ELF-1 (cell line): ENCODE measurements at places on chromosomes 3 and 15.

GRCh38 chr15:40877694-40878093 lies 3.7 kb upstream of the RHOV start:
- no peak for DNase-seq

DNA sequence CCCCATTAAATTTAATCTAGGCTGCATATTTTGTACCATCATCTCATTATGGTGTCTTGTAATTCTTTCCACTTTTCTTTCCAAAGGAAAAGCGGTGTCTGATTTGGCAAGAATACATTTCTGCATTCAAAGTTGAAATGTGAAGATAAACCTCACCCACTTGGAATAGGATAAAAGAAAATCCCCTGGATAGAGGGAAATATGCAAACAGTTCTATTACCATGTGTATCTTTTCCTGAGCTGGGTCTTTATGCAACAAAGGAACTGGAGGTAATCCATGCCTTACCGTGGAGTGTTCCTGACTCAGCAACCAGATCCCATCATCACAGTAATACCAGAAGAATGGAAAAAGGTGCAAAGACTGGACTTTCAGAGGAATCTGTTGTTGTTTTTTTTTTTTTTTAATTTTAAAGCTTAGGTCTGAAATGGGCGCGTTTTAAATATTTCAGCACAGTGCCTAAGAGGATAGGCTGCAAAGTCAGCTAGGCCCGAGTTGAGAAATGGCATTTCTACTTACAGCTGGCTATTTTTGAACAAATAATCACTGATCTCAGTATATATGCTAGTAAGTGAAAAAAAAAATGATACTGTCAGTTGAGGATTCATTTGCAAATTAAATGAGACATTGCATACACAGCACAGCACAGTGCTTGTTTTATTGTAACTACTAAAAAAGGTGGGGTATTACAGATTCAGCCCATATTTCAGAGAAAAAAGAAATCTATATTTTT lies 55.5 kb upstream of the ADAMTS9 start:
- no peak for DNase-seq

DNA sequence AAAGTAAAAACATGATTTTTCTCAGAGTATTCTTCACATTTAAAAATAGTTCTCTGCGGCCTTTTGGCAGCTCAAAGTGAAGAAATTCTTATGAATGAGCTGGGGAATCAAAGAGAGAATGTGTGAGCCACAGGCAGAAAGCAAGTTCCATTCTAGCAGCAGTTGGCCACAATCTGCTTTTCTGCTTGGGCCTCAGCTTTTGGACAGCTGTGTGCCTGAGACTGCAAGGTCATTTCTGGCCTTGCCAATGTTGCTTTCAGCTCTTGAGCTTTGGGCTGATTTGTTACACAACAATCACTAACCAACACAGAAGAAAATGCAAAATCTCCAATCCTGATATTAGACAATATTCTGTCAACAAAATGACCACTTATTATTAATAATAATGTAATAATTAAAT lies 14.4 kb upstream of the TM4SF4 start:
- DNase-seq = no peak

GRCh38 chr3:112744825-112745566 lies 101.7 kb downstream of the CD200R1L start:
- DNase-seq = peak; percentile 21

DNA sequence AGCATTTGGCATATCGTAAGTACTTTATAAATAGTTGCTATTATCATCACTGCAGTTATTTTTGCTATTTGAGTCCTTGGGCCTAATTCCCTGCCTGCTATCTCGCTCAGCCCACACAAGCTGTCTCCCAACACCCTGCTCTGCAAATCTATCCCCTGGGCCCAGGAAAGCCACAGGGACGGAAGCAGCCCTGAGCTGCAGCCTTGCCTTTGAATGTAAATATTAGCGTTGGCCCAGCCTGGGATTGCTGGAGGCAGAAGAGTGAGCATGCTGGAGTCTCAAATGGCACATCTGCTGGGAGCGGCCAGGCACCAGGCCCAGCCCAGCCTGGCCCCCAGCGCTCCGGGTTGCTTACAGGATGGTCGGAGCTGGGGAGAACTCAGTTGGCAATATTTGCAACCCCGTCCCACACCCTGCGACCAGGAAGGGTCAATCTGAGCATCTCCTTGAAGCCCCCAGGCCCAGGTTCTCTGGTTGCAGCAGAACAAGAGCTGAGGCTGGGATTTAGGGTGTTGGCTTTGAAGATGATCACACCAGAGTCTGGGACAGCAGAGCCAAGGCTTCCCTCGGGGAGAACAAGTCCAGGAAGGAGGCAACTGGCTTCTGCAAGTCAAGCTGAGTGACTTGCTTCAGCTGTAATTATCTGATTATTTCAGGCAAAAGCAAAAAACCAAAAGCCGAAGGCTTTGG lies 529.6 kb downstream of the SHQ1 start:
- DNase-seq = peak; percentile 70

- peak; percentile 39 for DNase-seq
These were observed 5.7 kb downstream of the ADAMTS17 start for GRCh38 chr15:100336061-100336460.

- DNase-seq = no peak
These were observed 121.9 kb upstream of the EPHA3 start for GRCh38 chr3:88985491-88985890.

- no peak for DNase-seq
These were observed 107.2 kb upstream of the RASGRP1 start for GRCh38 chr15:38671675-38672254.

DNA sequence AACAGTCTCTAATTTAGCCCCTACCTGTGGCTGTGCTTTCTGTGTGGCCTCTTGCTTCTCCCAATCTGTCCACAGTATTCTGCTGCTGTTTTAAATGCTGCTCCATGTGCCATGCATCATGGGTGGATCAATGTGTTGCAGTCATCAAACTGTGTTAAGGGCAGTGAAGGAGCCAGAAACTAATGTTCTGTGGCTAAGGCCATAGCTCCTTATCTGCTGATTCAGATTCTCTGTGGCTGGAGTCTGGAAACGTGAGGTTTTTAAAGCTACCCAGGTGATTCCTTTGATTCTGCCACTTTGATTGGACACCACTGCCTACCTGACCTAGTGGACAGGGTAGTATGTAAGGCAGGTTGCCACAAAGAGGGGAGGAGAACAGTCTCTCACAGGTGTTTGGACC lies 44.8 kb downstream of the MORC1 start:
- DNase-seq = no peak

- DNase-seq = peak; percentile 74
These were observed 27.9 kb downstream of the EHD4 start for GRCh38 chr15:41944313-41944940.

- no peak for DNase-seq
These were observed 37.3 kb downstream of the DZIP1L start for GRCh38 chr3:138078096-138078495.

- DNase-seq = no peak
These were observed 165.8 kb upstream of the KCNMB2 start for GRCh38 chr3:178370387-178370786.

- no peak for DNase-seq
These were observed 14.8 kb upstream of the TMOD3 start for GRCh38 chr15:51814606-51815005.

GRCh38 chr3:160287666-160288065 lies 62.4 kb downstream of the C3orf80 start:
- no peak for DNase-seq

DNA sequence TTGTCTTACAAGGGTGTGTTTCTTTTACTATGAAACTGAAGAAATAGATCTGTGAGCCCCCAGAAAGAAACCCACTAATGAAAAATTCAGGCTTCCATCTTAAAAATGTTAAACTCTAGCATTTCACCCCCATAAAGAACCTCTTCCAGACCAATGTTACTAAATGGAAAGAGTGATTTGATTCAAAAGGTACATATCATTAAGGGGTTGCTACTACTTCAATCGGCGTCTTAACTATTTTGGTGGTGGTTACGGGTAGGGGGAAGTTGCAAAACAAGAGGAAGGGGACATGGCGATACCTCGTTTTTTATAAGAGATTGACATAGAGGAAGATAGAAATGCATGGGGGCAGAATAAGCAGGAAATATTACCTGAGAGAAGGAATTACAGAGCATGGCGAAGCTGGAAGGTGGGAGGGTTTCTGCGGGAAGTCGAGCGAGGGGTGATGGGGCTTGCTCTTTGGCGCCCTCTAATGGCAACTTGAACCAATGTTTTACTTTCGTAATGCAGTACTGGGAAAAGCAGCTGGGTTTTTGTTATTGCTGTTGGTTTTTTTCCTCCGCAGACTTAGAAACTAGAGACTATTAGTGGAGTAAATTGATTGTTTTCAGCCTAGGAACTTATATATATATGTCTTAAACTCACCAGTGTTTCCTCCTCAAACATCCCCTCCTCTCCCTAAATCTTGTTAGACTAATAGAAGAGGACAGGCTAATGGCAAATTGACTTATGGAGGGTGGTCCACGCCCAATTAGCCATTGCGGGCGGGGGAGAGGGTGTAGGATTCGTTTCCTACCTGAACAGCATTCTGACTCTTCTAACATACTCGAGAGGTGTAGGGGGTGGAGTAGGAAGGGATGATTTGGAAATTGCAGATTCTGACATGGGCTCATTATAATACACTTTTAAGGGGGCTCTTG lies 11.3 kb upstream of the SOX2 start:
- DNase-seq = peak; percentile 85

DNA sequence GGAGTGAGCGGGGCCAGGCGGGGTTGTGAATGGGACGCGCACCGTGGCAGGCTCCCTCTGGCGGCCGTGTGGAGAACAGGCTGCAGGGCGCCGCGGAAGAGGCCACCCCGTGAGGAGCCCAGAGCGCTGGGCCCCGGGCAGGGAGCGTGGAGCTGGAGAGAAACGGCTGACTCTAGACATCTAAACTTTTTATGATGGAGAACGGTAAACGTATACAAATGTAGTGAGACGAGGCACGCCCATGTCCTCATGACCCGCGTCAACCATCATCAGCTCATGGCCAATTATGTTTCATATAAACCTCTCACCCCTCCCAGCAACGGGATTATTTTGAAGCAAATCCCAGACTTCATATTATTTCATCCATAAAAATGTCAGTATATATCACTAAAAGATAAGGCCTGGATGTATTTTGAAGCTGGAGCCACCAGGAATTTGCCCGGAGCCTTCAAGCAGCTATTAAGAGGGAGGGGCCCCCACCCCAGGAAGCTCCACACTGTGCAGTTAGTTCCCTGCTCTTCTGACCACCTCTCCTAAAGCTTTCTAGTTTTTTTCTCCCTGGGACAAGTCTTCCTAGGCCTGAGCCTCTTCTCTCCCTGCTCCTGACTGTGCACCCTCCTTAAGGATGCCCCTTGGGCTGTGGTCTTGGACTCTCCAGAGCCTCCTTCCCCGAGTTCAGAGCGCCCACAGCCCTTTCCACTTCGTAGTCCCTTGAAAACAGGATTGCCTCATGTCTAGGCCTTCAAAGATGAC lies 149.5 kb downstream of the SMAD6 start:
- DNase-seq = peak; percentile 93

DNA sequence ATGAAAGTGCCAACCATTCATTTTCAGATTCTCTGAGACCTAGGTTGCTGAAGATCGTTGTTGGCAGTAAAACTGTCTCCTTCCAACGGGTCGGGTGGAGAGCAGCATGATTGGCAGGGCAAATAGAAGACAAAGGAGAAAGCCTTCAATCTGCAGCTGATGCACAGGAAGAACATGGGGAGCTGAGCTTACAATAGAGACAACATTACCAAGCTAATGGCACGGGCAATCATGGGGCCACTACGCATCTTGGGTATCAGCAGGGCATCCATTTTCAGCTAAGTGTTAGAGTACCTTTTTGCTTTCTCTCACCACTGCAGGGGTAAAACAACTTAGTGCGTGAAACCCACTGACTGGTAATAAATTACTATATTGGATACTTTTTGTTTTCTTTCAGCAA lies 114.8 kb downstream of the WDR72 start:
- DNase-seq = no peak

DNA sequence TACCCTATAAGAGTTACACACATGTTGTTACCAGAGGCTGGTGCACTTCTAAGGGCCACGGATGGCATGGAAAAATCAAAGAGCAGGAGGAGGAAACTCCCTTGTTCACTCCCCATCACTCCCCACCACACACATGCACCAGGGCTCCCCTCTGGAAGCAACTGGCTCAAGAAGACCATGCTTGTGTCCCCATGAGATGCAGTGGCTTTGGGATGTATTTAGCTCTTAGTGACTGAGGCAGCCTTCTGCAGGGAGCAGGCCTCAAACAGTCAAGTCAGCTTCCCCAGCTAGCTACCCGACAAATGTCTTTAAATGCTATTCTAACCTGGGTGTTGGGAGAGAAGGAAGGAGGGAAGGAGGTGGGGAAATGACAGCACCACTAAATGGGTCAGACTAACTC lies 32.9 kb upstream of the RAD18 start:
- no peak for DNase-seq

DNA sequence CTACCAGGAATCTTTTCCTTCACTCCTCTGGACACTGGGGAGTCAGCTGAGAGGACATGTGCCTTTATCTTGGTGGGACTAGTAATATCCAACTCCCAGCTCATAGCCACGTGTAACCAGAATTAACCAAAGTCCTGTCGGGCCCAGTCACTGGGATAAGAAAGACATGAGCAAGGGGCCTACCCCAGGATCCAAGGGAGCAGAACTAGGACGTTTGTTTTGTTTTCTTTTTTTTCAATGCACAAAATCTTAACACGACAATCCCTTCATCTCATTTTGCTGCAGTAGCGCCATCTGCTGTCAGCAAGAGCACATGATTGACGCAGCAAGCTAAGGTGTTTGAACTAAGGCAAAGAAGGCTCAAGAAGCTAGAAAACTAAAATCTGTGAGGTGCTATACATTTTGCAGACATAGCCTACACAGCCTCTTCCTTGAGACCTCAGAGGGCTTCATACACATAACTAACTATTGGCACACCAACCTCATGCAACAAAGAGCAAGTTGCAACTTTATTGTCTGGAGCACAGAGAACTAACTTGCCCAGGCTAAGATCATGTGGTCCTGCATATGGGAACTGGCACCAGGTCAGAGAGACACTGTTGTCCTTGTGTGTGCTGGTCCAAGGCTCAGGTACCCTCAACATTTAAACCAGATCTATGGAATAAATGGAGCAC lies 43.6 kb downstream of the RLBP1 start:
- peak; percentile 51 for DNase-seq

DNA sequence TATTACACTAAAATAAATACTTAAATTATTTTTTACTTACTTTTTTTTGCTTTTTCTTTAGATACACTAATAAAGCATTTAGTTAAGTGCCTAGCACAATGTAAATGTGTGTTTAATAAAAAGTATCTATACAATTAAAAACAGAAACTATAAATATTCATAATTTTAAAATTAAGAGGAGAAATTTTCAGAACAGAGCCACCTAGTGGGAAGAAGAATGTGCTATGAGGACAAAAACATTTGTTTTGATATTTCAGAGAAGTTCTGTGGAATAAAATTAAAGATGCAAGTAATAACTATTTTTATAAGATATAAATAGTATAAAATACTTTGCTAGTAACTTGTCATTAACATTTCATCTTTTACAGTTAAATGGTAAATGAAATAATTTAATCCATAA lies 33.6 kb upstream of the PLSCR5 start:
- no peak for DNase-seq
